ENCODE measurements at places on chromosomes 2 and 18.

DNA sequence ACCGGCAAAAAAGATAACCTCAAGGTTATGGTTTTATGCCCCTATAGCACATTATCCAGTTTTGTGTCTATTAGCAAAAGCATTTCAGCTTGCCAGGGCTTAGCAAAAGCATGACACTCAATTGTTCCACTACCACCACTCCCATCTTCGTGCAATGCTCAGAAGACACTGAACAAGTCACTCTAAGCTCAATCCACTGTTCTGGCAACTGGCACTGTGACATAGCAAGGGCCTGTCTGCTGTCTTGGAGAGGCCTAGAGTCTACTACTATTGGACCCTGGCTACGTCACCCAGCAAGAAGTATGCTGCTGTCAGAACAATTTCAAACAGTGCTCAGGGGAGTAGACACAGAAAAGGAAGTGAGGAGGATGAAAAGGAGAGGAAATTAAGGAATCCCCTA is 103.5 kb upstream of the PPP1CB start:
- DNase-seq = no peak

DNA sequence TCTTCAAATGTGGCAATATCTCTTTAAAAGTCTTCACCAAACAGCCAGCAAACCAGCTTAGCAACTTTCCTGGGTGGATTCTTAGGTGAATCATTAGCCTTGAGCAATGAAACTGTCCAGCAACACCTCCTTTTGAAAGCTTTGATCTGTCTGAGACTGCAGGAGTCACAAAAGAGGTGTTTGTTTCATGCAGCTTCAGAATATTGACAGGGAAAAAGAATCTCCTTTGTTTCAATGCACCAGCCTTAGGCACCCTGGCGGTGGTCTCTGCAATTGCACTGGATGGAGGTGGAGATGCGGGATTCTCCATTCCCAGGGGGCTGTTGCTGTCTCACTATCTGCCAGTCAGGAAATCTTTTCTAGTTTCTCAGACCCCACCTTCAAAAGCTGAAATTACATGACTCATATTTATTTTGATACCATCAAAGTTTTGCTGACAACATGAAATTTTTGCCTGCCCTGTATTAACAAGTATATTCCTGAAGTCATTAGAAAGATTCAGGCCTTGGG is 76.0 kb upstream of the DSG1 start:
- DNase-seq = no peak

- no peak for DNase-seq
Observed at GRCh38 chr2:157685572-157685971, 56.9 kb upstream of the ACVR1C start.

- DNase-seq = peak; percentile 37
Observed at GRCh38 chr2:224308272-224308911, 93.5 kb downstream of the FAM124B start.

- no peak for DNase-seq
Observed at GRCh38 chr18:49863769-49864621, 50.7 kb upstream of the ACAA2 start.

- no peak for DNase-seq
Observed at GRCh38 chr2:74316627-74317295, 26.5 kb downstream of the SLC4A5 start.

GRCh38 chr2:33210626-33211025 is 263.9 kb downstream of the LTBP1 start:
- DNase-seq = no peak

DNA sequence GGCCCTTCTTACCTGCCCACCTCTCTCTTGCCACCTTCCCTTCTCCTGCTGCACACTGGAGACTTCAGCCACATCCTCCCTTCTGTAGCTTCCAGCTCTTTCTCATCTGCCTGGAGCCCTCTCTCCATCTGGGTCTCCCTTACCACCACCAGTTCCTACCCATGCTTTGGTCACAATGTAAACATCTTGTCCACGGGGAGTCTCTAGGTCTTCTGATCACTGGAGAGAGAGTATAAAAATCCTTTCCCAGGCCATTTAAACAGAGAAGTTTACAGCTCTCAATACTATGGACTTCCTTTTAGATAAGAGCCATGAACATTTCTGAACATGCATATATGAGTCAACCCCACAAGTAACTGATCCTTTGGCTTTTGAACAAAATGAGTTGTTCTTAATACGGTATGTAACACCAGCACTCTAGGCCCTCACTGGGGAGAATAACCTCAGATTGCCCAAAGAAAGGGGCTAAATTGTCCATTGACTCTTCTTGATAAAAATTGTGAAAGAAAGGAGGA is 5.8 kb downstream of the ARHGAP25 start:
- no peak for DNase-seq

DNA sequence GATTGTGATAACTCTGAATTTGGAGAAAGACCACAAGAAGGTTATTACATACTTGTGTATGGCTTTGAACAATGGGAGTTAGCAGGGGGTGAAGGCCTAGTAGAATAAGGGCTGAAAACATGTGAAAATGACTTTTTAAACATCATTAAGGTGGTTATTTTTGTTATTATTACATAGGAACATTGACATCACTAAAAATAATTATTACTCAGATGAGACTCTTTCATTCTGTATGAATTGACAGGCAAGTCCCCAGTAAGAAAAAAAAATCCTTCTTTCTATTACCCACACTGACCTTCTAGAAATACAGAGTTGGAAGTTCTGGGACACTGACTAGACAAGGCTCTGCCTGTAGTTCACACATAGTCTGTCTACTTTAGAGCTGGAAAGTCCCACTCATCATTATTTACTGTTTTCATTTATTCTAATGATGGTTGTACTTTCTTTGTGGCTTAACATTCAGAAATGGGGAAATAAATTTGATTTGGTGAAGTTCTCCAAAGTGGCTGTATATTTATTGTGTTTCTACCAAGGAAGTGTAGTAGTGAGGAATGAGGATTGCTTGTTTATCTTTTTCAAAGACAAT is 219.6 kb upstream of the EPAS1 start:
- DNase-seq = no peak

DNA sequence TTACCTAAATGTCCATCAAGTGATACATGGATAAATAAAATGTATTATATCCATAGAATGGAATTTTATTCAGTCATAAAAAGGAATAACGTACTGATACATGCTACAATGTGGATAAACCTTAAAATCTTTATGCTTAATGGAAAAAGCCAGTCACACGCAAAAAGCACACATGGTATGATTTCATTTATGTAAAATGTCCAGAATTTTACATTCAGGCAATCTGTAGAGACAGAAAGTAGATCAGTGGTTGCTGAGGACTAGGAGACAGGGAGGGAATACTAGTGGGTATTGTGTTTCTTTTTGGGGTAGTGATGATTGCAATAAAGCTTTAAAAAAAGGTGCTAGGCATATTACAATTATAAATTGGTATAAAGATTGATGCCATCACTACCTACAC is 30.7 kb upstream of the CD302 start:
- no peak for DNase-seq

DNA sequence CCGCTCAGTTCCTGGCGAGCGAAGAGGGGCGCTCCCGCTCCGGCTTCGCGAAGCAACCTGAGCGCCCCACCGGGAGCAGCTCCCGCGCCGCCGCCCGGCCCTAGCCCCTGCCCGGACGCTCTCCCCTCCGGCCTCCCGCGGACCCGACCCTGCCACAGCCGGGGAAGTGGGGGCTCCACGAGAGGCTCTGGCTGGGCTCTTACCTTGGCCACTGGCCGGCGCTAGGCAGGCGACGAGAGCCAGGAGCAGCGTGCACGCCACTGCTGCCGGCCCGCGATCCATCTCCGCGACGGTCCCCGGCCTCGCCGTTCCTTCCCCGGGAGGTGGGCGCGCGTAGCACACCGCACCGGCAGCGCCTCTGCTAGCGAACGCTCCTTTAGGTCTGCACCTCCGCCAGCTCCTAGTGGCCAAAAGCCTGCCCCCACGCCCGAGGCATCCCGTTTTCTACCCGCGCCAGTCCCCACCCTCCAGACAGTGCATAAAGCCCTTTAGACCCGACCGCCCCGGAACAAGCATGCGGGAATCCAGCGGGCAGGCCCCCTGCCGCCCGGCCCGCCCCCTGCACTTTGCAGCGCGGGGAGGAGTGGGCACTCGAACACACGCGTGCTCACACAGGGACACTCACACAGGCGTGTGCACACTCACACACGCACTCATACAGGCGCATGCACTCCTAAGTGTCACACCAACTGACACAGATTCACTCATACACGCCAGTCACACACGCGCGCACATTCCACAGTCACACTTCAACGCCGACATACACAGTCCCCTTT is at the start of gene LRP2:
TSS of gene LRP2 (minus strand) at position 417 of the 776 bp plus-strand sequence. CDS start at position 282, 135 bp downstream.
- DNase-seq = peak; percentile 45

GRCh38 chr18:48155856-48156255 is 225.4 kb upstream of the SMAD2 start:
- DNase-seq = no peak

DNA sequence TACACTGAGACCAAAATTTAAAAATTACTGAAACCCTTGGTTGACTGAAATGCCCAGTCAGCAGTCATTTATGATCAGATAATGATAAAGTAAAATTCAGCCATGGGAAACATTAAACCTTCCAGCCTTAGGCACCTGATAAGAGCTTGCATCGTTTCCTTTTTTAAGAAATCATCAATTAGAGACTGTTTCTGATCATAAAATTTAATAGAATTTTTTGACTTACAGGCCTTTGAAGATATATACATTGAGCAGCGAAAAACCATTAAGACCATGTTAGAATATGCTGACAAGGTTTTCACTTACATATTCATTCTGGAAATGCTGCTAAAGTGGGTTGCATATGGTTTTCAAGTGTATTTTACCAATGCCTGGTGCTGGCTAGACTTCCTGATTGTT is 99.6 kb upstream of the CSRNP3 start:
- DNase-seq = no peak

DNA sequence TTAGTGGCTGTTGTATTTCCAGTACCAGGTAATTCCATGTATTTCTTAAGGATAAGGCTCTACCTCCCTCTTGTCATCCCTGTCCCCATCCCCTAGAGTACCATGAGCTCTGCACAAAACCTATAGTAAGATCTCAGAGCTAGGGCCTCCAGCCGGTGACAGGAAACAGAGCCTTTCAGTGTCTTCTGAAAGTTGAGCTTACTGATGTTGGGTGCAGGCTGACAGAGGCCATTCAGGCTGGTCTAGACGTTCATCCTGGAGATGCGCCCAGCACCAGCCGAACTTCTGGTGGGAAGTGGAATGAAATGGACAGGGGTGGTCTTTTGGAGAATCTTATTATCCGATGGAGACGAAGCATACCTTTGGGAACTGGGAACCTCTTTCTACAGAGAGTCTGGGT is 16.7 kb upstream of the LYPD6B start:
- no peak for DNase-seq

DNA sequence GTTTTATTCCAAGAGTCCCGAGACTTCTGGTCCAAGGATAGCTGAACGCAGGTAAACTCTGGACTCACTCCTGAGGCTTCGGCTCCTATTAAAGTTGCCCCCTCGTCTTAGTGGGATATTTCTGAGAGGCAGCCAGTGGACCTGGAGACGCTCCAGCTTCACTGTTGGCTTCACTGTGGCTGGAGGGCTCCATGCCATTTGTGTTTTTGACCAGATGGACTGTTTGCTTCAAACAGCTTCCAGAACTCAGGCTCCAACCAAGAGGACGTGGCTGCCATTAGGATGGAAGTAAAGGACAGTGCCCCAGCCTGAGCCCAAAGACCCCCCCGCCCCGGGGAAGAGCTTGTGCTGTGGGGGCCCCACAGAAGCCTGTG is 94.4 kb upstream of the LDAH start:
- DNase-seq = no peak

- no peak for DNase-seq
Observed at GRCh38 chr2:134508391-134508790, 210.4 kb downstream of the TMEM163 start.

- no peak for DNase-seq
Observed at GRCh38 chr2:187055463-187055862, 206.5 kb upstream of the ZSWIM2 start.

GRCh38 chr2:110680709-110681108 is 2.8 kb upstream of the BUB1 start:
- DNase-seq = no peak

DNA sequence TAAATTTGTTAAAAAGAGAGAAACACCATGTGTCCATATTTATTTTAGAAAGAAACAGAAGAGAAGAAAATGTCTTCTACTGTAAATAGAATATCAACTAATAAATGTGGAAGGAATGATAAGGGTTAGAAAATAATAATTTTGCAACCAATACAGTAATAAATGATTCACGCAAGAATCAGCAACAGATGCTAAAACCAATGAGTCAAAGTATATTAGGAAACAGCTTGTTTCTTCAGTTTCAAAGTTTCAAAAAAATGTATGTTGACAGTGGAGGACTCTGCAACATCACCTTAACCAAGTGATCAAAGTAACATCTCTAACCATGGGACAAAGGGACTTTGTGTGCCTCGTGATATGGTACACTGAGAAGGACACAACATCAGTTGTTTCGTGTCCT is 147.0 kb downstream of the TWIST2 start:
- DNase-seq = no peak
